ENCODE measurements at places on chromosomes 2 and 18.

DNA sequence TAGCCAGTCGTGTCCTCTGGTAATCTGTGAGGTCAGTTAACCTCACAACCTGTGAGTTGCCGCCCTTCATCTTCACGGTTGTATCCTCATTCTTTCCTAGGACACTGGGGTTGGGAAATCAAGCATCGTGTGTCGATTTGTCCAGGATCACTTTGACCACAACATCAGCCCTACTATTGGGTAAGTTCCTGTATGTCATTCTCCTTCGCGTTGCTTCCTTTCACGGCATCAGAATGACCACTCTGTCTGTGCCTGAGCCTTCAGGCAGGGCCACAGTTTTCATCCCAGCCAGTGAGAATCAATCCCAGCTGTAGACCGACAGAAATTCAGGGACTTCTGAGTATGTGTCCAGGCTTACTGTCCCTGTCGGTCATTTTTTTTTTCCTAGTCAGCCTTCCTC, 67.1 kb downstream of the RAB31 start:
- DNase-seq: no peak

DNA sequence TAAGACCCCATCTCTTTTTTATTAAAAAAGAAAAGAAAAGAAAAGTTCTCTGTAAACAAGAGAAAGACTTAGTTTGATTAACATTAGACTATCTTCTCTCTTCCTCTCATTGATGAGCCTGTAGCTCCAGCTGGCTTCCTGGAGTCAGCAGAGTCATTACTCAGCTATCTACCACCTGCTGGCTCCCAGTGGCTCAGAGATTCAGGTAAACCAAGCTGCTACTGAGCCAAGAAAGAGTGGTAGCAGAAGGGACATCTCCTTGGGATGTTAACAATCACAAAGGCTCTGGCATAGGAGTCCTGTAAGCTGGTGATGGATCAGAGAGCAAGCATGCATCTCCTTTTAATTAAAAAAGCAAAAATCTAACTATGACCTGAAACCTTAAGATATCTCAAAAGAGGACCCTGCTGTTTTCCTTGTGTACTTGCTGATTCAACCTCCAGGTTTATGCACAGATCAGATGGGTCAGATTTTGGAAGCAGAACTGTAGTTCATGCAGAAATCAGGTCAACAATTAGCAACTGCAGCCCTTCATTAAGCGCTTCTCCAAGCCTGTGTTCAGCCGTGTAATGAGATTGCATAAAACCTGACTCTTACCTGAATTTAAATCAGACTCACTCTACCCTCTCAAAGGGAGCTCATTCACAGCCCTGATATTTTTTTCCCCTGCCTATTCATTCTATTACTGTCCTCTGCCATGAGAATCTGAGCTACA, 225.8 kb downstream of the RNF152 start:
- DNase-seq: no peak

- DNase-seq: no peak
These were observed 253.3 kb upstream of the TCF4 start for GRCh38 chr18:55841314-55841713.

GRCh38 chr2:133508546-133509165, 59.6 kb downstream of the NCKAP5 start:
- no peak for DNase-seq

GRCh38 chr2:179861416-179862067, at the start of gene ZNF385B:
Gene ZNF385B, minus strand, starts transcription at chr2:179861612.
- DNase-seq: no peak
